NCI-H1417 treated with DMSO at 0.1 percent for 48 hours (cell line): ENCODE measurements at places on chromosomes 12 and 14.

DNA sequence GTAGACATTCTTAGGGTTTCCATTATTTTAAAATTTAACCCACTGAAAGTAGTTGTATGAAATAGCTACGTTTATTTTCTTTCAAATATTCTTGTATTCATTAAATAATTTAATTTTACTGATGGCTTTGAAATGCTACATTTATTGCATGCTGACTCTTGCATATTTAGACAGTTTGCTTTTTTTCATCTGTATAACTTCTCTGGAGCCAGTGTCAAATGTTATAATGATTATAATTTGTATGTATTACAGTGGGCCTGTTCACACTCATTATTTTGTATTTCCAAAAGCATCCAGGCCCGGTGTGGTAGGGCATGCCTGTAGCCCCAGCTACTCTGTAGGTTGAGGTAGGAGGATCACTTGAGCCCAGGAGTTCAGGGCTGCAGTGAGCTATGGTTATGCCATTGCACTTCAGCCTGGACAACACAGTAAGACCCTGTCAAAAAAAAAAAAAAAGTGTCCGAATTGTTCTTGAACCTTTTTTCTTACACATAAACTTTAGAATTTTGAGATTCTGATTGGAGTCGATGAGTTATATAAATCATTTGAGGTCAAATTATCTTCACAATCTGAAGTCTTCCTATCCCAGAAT is 905 bp downstream of the ZNF84 start:
- no peak for DNase-seq

- no peak for DNase-seq
Observed at GRCh38 chr12:29957835-29958234, 174.1 kb upstream of the TMTC1 start.

- DNase-seq = no peak
Observed at GRCh38 chr14:50539051-50539450, 6.7 kb upstream of the MAP4K5 start.

GRCh38 chr12:124518051-124518932 is 49.1 kb downstream of the NCOR2 start:
- DNase-seq = peak; percentile 94

DNA sequence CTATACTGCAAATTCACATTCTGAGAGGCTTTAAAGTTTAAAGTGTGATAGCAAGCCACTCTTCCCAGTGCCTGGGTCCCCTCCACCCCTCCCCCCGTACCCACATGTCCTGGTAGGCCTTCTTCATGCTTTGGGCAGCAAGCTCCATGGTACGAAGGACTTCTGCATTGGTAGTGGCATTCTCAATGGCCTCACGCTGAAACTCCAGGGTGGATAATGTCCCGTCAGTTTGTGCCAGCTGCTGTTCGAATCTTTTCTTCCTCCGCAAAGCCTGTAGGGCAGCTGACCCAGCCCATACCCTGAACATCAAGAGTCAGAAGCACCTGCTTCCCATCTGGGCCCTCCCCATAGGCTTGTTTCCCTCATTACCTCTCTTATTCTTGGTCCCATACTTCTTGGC is 2.0 kb downstream of the CHMP4A start:
- no peak for DNase-seq

DNA sequence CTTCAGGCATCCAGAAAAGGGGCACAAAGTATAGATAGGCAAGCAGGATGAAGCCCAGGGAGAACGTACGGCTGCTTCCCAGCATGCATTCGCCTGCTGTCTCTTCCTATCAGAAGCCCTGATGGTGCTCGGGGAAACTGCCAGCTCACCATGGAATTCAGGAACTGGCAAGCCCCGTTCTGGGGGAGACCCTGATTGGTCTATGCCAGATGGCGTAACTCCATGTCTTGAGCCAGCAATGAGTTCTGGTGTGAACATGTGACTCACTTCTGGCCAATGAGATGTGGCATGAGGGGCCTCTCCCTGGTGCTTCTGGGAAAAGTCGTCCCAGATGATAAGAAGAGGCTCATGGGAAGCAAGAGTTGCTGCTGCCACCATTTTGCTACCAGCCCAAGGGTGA is 270.8 kb downstream of the BCL11B start:
- DNase-seq = no peak

DNA sequence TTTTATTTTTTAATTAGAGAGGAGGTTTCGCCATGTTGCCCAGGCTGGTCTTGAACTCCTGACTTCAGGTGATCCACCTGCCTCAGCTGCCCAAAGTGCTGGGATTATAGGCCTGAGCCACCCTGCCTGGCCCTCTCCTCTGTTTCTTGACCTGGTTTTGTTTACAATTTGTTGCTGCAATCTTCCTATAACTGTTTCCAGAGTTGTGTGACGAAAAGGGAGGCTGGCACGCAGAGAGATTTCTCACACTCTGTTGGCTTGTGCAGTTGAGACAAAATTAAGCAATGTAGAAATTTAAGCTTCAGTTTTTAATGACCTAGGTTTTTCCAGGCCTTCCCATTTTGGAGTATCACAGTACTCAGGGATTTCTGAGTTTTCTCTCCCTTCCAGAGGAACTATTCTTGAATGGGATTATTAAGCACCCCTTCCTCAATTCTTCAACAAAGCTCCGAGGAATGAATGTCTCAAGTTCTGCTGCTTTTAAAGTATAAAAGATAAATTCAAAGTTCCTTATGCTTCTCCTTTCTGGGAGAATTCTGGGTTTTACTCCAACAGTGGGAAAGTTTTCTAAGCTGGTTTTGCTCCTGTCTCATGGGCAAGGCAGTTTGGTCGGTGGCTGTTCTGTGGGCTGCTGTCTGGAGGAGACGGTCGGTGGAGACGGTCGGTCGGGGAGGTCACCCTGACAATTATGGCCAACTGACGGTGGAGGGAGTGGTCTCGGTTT is 20.4 kb upstream of the FOS start:
- no peak for DNase-seq

- DNase-seq = no peak
Observed at GRCh38 chr12:62933602-62934238, 1.2 kb downstream of the PPM1H start.
